ENCODE measurements at places on chromosomes 4 and X. TPM values are rescaled to one million over a fixed set of nuclear protein-coding genes. Genes with fewer than 3 reads are reported as not detected.

DNA sequence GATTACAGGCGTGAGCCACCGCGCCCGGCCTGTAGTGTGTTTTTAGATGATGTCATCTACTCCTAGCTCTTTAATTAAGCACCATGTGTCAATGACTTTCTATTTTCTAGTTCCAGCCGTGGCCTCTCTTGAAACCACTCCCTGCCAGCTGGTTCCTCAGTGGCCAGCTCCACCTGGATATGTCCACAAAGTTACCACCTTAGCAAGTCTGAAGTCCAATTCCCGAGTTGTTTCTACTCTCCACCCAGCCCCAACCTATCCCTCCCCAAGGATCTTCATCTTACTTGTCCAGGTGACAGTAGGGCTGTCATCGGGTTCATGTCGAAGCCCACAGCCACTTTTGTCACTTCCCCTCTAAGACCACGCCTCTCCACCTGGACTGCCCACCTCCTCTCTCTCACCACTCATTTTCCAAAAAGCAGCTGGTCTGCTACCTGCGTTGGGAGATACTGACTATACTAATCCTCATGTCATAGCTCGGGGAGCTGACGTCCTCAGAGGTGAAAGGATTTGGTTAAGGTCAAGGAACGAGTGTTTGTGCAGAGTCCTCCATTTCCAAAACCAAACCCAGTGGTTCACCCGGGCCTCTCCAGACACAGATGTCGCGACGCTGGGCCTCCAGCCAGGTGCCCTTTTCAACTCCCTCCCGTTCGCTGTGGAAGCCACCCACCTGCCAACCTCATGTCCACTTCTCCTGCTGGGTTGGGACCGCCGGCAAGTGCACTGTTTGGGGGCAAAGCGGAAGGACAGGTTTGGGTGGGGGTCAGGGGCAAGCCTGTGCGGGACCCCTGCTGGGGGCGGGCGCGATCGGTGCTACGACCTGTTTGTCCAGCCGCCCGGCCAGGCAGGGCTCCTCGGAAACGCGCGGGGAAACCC, 704 bp downstream of the FAM3A start:
- peak; percentile 61 for DNase-seq

GRCh38 chr4:7878323-7878722, 61.3 kb downstream of the AFAP1 start:
- no peak for DNase-seq

DNA sequence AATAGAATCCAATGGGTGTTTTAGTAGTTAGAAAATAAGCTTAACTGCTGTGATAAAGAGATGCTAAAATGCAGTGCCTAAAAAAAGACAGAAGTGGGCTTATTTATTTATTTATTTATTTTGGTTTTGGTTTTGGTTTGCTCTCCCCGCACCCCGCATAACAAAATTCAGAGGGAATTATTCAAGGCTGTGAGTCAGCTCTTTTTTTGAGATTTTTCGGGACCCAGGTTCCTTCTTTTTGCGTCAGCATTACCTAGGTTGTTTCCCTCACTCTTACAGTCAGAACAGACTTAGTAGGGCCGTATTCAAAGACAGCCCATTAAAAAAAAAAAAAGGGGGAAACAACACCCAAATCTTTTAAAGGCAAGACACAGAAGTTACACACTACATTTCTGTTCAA, 1495.5 kb upstream of the ADGRL3 start:
- DNase-seq: no peak

The TCEAL6 gene
- not detected for total RNA-seq

The WDR19 gene
- total RNA-seq: 8.1 TPM

DNA sequence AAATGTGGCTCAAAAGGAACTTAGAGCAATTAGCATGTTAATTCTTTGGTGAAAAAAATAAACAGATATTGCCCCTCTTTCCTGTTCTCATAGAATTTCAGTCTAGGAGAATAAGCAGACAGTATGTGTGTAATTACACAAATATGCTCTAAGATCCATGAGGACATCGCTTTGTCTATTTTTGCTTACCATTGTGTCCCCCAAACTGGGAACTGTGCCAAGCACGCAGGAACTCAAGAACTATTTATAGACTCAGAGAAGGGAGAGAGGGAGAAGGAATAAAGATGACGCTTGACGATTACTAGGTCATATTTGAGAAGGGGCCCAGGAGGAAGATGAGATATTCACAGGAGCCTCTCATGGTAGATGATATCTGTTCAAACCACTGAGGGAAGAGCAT, 692.6 kb downstream of the RAB28 start:
- peak; percentile 65 for DNase-seq

DNA sequence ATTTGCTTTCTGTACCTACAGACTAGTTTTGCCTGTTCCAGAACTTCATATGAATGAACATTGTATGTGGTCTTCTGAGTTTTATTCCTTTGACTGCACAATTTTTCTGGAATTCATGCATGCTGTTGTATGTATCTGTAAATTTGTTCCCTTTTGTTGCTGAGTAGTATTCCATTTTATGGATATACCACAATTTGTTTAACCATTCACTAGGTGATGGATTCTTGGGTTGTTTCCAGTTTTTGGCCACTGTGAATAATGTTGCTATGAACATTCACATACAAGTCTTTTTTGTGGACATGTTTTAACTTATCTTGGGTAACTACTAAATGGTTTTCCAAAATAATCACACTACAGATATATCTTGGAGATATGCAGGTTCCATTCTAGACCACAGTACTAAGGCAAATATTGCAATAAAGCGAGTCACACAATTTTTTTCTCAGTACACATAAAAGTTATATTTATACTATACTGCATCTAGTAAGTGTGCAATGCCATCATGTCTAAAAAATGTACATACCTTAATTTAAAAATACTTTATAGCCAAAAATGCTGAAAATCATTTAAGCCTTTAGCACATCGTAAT, 58.7 kb downstream of the TSPAN5 start:
- no peak for DNase-seq

DNA sequence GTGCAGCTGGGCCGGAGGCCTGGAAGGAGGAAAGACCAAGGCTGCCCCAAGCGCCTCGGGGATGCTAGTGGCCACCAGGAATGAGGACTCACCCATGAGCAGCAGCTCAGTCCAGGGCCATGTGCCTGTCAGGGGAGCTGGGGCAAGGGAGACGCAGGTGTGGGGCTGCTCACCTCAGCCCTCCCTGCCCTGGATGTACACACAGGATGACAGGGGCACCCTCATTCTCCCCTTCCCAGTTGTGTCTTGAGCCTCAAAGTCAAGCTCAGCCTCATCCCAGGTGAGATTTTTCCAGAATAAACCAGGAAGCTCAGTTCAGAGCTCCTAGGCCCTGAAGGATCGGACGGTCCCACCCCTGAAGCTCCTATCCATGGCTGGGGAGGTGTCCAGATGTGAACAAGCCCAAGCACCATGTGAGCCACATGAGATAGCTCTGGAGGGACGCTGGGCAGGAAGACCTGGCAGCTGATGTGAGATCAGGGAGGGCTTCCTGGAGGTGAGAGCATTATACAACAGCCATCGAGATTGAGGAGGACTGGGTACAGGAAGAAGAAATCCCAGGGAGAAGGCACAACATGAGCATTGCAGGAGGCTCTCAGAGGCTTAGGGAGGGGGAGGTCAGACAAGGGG, 23.0 kb downstream of the HTRA3 start:
- no peak for DNase-seq

- no peak for DNase-seq
These were observed 3.1 kb upstream of the FGB start for GRCh38 chr4:154559494-154560418.

The APLN gene
- 19.9 TPM for total RNA-seq

- no peak for DNase-seq
These were observed 49.6 kb upstream of the ATXN3L start for GRCh38 chrX:13369256-13370030.

DNA sequence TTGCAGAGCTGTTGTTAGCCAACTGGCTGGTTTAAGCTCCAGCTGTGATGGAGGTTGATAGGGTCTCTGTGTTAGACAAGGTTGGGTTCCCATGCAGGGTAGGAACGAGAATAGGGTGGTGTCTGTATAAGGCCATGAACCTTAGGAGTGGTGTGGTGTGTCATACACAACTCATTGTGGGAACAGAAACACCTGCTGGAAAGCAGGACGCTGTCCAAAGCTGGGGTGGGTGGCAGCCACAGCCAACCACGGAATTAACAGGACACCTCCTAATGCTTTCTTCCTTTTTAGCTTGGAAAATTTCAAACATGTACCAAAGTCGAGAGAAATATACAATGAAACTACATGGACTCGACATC, 94.4 kb downstream of the ARHGAP10 start:
- DNase-seq: no peak

DNA sequence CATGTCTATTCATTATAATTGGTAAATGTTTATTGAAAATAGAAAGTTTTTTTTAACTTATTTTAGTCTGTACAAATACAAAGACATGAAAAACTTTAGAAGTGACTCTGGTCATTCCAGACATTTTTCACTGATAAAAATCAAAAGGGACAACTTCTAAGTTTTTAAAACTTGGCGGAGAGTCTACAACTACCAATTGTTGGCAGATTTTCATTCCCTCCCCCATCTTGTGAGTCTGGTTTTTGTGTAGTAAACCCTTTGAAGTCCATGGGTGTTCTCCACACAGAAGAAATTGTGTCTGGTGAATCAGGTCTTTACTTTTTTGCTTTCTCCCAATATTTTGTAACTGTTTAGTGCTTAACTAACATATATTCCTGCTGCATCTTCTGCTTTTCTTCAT, 336.5 kb downstream of the PDGFC start:
- no peak for DNase-seq

- DNase-seq: no peak
These were observed 436.5 kb upstream of the GALNTL6 start for GRCh38 chr4:171376724-171377123.

Measured in heart left ventricle (tissue), 16 donors.